Activated T-helper 9 cell treated with anti-CD3 and anti-CD28 coated beads, Interleukin-2, amount 50 U/mL, for 16 hours (primary cell): ENCODE measurements at places on chromosomes 12 and 14.

- no peak for DNase-seq
These were observed 27.2 kb downstream of the SYT1 start for GRCh38 chr12:78891646-78892353.

GRCh38 chr14:71050227-71050823, 143.1 kb downstream of the PCNX1 start:
- no peak for DNase-seq

GRCh38 chr12:26686408-26686807, 146.6 kb downstream of the ITPR2 start:
- DNase-seq, result no peak

DNA sequence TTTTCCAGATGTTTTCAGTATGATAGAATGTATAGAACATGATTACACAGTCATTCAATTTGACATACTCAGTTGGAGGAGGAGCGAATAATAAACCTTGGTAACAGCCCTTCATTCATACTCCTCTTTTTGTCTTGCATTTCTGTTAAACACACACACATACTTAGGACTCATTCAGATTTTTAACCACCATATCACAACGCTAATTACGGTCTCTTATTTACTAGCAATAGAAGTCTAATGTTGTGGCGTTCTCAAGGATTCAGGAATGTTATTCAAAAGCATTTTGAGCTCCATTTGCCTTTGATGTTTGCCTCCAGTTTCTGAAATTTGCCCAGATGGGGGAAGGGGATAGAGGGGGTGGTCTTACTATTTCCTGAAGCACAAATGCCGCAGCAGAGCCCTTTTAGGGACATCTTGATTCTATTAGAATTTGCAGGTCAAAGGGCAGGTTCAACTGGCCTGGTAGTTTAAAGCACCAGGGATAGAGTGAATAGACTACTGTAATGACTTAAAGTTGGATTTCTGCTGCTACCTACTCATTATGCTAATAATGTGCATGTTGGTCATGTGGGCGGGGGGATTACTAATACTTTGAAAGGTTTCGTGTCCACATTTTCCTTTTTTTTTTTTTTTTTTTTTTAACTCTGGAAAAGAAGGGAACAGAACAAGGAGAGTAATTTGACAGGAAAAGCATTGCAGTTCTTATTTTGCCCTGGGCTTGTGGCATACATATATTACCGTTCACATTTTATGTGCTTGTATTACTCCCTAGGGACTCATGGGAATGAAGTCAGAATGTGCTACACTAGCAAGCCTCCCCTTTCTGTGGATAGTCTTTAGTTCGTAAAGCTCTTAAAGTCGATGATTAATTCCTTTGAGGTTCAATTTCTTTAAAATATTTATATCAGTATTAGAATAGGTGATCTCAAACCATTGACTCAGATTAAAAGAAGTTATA, 226.8 kb downstream of the FBXL14 start:
- no peak for DNase-seq

GRCh38 chr12:4564818-4565217, 2.8 kb downstream of the DYRK4 start:
- DNase-seq, result no peak

DNA sequence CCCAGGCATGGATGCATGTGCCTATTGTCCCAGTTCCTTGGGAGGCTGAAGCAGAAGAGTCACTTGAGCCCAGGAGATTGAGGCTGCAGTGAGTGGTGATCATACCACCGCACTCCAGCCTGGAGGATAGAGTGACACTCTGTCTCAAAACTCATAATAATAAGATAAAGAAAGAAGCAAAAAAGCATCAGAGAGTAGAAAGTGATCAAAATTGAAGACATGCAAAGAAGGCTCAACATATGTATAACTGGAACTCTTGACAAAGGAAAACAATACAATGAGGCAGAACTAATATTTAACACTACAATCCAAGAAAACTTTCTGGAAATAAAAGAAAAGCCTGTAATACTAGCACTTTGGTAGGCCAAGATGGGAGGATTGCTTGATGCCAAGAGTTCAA, 48.3 kb upstream of the COCH start:
- DNase-seq, result no peak

DNA sequence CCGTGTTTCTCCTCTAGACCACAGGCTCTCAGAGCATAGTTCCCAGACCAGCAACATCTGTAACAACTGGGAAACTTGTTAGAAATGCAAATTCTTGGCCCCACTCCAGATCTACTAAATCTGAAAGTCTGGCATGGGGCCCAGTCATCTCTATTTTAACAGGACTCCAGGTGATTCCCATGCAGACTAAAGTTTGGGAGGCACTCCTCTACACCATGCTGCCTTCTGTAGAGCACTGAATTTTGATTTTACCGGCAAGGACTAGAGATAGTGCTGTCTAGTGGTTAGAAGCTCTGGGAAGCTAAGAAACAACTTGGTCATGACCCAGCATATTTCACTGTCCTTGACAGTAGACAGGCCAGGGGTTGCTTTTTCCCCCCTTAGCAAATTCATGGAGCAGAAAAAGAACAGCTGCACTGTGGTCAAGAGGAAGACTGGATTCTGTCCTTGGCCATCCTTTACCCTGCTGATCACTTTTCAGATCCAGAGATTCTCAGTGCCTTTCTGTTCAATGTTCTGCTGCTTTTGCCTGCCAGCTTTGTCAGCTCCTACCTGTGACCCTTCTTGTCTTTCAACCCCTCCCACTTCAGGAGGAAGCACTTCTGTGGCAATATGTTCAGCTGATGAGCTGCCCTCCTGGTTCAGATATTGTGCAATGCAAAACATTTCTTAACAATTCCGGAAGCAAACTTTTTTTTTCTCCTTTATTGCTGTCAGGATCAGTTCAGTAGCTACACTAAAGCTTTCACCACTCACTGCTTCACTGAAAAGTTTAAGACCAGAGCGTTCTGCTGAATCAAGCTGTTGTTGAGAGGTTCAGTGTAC, 133.8 kb upstream of the NUDT4 start:
- no peak for DNase-seq

DNA sequence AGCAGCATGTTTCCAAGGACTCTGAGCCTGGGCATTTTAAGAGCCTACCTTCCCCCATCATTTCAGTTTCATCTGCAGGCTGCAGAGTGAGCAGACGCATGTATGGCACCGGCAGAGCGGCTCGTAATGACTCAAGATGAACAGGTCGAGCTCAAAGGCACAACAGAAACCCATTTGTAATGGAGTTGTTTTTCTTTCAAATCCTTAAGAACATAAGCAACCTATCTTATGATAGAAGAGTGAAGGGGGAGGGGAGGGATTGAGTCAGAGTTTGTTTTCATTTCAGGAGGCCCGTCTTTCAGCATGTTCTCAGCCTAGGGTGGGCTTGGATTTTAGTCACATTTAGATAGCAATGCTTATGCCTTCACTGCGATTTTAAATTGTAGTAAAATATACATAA, 54.9 kb upstream of the CISTR start:
- no peak for DNase-seq

DNA sequence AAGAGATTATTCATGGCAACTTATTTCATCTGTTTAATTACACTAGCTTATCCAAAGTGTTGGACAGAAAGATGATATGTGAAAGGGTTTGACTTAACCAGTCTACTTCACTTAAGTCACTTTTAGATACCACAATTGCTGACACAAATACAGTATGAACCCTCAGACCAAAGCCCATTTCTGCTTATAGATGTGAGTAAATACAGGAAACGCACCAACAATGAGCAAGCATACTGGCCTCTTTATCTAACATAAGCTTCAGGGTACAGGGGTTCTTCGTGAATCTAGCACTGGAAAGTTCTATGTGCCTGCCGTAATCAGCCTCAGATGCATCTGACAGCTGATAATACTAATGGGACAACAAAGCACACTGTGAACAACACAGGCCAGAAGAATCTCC, 209.6 kb downstream of the MED13L start:
- no peak for DNase-seq

- no peak for DNase-seq
These were observed 59.7 kb downstream of the SCFD1 start for GRCh38 chr14:30681752-30682355.

- DNase-seq, result no peak
These were observed 6.2 kb downstream of the CHGA start for GRCh38 chr14:92928961-92929688.

DNA sequence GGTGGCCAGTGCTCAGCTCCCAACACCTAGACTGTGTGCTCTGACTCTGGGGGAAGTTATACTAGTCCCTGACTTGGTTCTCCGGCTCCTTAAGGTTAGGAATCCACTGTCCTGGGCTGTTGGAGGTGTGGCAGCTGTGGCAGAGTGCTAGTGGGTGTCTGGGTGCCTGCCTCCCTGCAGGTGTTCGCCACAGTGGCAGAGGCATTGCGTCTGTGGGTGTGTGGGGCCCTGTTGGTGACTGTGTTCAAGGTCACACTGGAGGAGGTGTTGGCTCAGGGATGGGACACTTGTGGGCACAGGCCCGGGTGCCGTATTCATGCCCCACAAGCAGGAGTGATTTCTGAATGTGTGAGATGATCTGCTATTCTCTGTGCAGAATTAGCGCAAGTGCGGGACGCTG, 467.4 kb downstream of the TMEM121 start:
- DNase-seq, result no peak

DNA sequence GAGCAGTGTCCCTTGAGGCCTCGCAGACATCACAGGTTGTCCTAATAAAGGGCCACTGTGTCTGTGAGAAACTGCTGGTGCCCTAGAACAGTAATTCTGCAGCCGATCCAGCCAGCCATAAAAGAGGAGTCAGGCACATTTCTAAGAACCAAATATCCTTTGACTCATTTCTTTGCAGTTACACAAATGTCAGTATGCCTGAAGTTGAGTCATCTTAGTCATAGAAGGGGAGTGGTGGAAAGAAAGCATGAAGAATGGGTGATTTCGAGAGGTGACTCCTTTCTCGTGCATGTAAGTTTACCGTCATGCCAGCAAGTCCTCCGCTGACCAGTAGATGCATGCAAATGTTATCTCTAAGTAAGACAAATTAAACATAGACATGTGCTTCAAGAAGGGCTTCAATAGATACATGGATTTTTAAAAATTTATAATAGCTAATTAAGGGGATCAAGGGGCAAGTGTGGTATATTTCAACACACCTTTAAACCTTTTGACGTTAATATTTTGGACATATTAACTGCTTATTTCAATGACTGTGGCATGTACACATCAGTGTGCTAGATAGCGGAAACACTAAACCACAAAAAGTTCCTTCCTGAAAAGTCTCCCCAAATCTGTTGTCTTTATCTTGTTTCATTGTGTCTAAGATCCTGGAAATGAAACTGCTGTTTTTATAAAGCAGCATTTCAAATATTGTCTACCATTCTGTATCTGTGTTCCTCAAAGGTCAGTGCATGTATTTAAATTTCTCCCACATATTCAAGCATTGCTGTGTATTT, 497.4 kb downstream of the NPAS3 start:
- no peak for DNase-seq

DNA sequence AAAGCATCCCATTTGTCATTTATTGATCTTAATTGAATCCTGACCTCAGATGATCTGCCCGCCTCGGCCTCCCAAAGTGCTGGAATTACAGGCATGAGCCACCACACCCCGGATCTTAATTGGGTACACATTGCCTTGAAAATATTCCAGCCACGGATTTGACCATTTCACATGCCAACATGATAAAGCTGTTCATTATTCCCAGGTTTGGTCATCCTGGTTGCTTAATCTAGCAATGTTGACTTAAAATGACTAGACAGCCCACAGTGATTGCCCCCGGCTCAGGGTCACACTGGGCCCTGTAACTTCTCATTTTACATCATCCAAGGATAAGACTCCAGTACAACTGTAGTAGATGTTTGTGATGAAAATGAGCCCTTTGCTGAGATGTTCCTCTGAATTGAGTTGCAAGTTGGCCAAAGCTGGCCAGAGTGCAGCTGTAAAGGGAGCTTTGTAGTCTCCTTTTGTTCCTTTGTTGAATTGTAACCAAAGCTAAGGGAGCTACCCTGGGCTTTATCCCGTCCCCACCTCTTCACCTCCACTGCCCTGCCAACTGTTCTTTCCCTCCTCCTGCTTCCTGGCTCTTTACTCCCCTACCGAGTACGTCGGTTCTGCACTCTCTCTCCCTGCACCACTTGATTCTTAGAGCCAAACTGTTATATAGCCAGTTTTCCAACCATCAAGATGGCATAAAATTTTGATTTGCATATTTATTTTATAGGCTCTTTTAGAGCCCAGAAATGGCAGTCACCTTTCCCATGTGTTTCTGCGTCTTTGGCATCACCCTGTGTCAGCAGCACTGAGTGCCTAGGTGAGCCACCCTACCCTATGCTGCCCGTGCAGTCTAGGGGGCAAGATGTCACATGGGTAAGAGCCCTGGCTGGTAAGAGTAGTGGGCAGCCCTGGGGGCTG, 141.3 kb upstream of the HIF1A start:
- no peak for DNase-seq

- DNase-seq, result no peak
These were observed 2.7 kb downstream of the ANO4 start for GRCh38 chr12:100797246-100797645.

GRCh38 chr12:99130808-99131553, 485.9 kb downstream of the APAF1 start:
- no peak for DNase-seq
